Left renal cortex interstitium (tissue), 4 donors: ENCODE measurements at places on chromosomes 1 and 21.

DNA sequence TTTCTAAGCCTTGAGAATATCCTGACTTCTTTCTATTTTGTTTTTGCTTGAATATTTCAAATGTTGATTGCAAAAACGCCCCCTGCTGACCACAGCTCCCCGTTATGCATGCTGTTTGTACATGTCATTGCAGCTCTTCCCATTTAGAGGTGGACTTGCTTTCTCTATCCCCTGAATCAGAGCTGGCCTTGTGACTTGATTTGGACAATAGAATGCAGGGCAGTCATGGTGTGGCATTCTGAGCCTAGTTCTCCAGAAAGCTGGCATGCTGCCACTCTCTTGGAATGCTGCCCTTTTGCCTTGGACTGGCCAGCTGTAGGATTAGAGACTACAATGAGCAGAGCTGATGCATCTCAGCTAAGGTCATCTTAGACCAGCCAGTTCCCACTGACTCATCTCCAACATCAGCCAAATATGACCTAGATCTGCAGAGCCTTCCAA lies 1561.5 kb downstream of the MRPL39 start:
- no peak for DNase-seq

DNA sequence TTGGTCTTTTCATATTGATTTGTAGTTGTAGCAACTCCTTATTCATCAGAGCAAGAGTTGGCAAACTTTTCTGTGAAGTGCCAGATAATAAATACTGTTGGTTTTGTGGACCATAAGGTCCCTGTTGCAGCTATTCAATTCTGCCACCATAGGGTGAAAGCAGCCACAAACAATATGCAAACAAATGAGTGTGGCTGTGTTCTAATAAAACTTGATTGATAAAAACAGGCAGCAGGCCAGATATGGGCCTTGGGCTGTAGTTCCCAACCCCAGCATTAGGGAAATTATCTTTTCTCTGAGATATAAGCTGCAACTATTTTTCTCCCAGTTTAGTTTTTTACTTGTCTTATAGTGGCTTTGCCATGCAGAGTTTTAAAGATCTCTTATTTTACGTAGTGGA lies 469.2 kb downstream of the SMYD3 start:
- no peak for DNase-seq

GRCh38 chr1:112769611-112770010 lies 54.5 kb upstream of the PPM1J start:
- no peak for DNase-seq

- DNase-seq, result no peak
Measured at GRCh38 chr1:2226525-2227345, 1.4 kb upstream of the SKI start.

DNA sequence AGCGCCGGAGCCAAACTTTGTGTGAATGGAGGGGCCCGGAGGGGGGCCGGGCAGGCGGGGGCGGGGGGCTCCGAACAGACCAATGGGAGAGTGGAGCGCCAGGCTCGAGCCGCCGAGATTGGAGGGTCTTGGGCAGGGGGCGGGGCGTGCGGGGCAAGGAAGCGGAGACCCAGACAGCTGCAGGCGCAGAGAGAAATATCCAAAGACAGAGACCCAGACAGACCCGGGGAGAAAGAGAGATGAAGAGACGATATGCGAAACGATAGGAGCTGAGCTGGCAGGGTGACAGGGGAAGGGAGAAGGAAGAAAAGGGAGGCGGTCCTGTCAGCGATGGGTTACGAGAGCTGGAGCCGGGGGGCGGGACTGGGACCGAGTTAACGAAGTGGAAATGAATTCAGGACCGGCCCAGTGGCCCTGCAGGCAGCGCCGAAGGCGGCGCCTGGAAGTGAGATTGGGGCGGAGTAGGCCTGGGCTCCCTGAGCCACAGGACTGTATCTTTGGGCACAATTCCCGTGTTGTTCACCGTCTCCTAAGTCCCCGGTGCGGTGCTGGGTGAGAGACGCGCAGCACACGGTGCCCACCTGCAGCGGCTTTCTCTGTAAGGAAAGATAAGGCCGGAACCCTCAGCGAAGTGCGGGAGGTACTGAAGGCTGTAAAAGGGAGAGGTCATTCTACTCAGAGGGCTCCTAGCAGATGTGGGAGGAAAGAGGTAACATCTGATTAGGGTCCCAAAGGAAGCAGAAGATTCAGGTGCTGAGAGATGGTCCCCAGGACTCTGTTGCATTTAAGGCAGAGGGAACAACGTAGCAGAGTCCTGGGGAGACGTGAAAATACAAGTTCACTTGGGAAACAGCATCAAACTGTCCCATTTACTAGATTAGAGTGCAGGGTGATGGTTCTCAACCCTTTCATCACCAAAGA lies 543 bp upstream of the KCNJ10 start:
- no peak for DNase-seq

DNA sequence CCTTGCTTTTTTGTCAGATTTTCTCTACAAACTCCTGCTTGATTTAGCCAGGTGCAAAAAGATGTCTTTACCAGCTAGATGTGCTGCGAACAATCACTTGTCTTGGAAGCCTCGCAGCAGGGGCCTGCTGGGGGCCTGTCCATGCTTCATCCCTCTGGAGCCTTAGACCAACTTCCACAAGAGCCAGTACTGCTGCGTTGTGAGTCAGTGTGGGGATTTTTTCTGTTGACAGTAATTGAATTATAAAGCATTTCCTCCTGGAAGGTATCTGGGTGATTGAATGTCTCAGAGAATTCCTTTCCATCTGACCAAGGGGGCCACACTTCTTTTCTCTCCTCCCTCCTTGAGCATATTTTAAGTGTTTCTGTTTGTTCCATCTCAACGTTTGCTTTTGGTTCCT lies 40.4 kb upstream of the LDLRAP1 start:
- no peak for DNase-seq

GRCh38 chr21:42395302-42395701 lies 550 bp downstream of the TMPRSS3 start:
- no peak for DNase-seq

DNA sequence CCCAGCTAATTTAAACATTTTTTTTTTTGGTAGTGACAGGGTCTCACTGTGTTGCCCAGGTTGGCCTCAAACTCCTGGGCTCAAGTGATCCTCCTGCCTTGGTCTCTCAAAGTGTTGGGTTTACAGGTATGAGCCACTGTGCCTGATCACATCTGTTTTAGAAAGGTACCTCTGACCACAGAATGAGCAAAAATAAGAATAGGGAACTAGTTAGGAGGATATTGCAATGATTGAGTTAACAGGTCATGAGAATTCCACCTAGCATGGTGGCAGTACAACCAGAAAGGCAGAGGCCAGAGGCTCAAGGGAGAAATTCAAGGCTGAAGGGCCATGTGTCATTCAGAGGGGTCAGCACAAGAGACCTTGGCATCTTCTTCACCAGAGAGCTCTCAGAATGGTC lies 49.6 kb downstream of the ELAPOR1 start:
- DNase-seq, result no peak

DNA sequence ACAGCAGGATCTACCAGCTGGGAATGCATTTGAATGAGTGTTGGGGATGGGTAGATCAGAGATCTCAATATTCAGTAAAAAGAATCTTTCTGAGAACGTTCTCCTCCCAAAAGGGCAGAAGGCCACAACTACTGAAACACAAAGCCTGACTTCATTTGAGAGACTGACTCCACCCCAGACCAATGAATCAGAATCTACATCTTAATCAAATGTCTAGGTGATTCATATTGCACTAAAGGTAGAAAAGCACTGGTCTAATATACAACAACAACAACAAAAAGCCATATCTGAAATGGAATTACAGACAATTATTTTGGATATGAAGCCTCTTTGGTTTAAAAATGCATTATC lies 123.9 kb downstream of the SMYD3 start:
- DNase-seq, result no peak

- DNase-seq, result no peak
Measured at GRCh38 chr21:42993051-42993712, 18.8 kb downstream of the PKNOX1 start.

DNA sequence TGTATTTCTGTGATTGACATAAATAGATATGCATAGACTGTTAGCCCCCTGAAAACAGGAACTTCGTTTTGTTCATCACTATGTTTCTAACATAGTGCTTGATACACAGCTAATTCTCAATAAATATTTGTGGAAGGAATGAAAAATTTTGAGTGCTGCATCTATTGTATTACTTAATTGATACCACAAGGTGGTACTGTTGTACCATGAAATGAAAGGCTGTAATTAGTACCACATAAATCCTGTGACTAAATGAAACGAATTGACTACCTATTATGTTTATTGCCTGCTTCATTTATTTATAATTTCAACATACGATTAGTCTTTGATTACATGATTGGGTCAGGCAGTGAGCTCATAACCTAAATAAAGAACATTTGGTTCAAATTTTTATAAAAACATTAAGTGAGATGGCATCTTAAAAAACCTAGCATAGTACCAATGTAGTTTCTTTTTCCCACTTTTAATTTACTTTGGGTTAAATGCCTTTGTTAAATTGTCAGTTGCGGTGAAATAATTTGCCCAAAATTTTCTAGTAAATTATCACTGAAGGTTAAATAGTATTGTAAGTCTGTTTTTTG lies 15.0 kb upstream of the TGFB2 start:
- no peak for DNase-seq

- DNase-seq, result no peak
Measured at GRCh38 chr1:88075813-88076212, 608.3 kb upstream of the PKN2 start.

DNA sequence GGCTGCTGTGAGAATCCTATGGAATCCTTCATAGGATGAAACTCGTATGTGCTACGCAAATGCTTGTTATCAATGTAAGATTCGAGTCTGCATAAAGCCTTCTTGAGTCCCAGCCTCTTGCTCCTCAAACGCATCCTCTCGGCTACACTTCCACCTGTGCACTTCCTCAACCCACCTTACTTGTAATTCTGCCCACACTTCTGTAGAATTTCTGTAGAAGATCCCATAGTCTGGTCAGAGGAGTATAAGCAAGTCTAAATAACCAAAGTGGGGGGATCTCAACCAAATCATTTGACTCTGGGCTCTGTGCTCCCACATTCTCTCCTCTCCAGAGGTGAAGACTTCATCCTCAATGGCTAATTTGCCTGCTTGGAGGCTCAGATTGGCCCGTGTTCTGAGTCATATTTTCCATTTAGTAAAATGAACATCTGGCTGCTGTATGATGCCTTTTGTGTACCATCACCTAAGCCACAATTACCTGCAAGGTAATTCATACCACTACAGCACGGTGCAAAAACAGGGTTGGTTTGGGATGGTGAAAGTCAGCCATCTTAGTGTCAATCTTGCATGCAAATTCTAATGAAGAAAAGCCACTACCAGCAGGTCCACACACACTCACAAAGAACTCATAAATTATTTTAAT lies 63.2 kb downstream of the ITPKB start:
- no peak for DNase-seq

GRCh38 chr1:43149889-43150288 lies 22.2 kb downstream of the EBNA1BP2 start:
- DNase-seq, result no peak

DNA sequence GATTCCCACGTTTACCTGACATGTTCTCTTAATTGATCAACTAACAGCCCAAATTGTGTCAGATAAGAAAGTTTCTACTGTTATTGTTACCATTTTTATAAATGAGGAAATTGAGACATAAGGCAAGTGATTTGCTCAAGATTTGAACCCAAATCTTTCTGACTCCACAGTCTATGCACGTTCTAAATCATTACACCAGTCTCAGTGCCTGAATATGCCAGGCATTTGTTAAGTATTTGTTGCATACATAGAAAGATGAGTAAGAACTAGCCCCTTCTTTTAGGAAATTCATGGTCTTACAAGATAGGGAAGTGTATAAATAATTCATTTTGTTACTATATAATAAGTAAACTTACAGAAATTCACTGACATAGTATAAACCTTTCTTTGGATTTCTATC lies 7.1 kb upstream of the CD101 start:
- DNase-seq, result no peak
